ENCODE measurements at places on chromosomes 7 and 10.

GRCh38 chr10:86440874-86441843 lies 74.6 kb upstream of the GRID1 start:
- DNase-seq: peak; percentile 69

GRCh38 chr7:132359743-132360142 lies 216.5 kb downstream of the PLXNA4 start:
- DNase-seq: no peak

GRCh38 chr7:142615508-142615907 lies 133.8 kb upstream of the PRSS1 start:
- no peak for DNase-seq

- no peak for DNase-seq
These were observed 7.8 kb upstream of the FAM20C start for GRCh38 chr7:184294-185264.

- DNase-seq: no peak
These were observed 136.8 kb downstream of the MDFIC start for GRCh38 chr7:115058726-115059125.

DNA sequence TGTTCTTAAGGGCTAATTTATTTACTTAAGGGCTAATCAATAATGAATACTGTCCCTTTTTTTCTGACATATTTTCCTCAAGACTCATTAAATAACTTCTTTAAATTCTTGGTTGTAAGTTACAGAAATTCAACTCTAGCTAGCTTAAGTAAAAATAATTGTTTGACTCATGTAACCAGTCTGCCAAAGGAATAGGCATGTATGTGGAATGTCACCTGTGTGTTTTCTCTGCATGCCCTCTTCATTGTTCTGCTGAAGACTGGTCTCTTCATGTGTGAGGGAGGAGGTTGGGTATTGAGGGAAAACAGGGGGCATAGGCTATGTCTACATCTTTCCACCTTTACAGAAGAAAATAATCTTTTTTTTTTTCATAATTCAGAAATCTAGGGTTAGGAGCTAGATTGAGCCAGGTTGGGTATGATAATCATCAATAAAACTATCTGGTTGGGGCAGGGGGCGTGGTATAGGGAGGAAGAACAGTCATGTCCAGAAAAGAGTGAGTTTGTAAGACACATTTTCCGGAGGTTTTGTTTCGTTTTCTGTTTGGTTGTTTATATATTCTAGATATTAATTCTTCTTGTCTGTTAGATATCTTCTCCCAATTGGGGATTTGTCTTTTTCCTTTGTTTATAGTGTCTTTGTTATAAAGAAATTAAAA lies 37.9 kb downstream of the EXOC4 start:
- no peak for DNase-seq
